Stimulated activated CD4-positive, alpha-beta T cell treated with anti-CD3 and anti-CD28 coated beads, Interleukin-1b, Interleukin-23, amount 100 ng/mL, for 48 hours (primary cell): ENCODE measurements at places on chromosomes 5 and 9.

DNA sequence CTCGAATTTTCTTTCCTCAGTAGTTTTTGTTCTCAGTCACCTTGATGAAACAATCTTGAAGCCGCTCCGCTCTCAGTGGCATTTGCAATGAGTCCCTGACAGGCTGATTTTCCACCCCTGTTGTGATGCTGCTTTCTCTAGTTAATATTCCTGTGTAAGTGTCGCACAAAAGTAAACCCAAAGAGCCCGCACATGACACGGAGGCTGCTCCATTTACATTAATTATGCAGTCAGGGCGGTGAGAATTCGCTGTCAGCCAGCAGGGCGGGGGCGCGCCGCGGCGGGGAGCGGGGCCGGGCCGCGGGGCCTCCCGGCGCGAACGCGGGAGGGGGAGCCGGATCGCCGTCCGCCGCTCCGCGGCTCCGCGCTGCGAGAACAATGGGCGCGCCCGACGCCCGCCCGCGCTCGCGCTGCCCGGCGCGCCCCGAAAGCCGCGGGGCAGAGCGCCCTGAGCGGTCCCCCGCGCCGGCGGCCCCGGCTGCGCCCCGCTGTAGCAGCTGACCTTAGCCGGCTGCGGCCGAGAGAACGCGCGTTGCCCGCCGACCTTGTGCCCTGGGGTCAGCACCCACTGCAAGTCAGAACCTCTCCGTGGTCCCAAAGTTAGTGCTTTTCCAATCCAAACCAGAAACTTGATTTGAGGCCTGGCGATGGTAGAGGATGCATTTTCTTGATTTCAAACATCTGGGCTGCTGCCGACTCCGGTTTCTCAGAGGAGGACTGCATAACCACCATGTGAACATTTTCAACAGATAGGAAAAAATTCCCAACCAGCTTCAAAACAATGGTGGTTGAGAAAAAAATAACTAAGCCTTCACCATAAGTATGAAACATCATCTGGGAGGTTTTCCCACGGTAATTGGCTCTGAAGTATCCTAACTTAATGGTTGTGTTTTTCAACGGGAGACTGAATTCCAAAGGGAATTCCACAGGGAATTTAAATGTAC is 142.6 kb downstream of the PBX3 start:
- DNase-seq, result peak; percentile 12

DNA sequence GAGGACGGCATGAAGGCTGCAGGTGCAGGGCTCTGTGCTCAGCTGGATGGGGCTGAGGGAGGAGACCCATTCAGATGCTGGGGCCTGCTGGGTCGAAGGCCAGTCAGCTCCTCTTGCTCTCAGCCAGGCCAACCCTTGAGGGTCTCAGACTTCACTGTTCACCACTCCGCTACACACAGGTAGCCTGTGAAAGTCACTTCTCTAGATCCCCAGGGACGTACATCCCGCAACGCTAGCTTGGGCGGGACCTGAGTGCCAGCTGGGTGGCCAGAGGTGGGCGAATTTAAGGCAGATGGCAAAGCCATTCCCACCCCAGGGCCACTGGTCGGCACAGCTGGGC is 42.2 kb upstream of the FCN1 start:
- no peak for DNase-seq

GRCh38 chr5:43274435-43275114 is 38.6 kb downstream of the HMGCS1 start:
- DNase-seq, result no peak

DNA sequence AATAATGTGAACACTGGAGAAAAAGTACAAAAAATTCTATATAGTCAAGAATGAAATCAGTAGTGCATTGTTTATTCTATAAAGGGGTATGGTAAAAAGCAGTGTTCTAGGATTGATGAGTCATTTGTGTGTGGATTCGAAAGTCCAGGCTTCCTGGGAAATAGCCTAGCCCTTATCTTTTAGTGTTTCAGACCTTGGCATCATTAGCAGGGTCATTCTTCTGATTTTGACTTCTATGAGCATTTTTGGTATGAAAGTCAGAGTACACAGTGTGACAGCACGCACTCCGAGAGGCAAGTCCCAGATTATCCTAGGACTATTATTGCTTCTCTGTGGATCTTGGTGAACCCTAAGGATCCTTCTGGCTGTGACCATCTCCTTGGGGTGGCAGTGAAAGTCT is 16.9 kb downstream of the PCSK5 start:
- DNase-seq, result no peak

DNA sequence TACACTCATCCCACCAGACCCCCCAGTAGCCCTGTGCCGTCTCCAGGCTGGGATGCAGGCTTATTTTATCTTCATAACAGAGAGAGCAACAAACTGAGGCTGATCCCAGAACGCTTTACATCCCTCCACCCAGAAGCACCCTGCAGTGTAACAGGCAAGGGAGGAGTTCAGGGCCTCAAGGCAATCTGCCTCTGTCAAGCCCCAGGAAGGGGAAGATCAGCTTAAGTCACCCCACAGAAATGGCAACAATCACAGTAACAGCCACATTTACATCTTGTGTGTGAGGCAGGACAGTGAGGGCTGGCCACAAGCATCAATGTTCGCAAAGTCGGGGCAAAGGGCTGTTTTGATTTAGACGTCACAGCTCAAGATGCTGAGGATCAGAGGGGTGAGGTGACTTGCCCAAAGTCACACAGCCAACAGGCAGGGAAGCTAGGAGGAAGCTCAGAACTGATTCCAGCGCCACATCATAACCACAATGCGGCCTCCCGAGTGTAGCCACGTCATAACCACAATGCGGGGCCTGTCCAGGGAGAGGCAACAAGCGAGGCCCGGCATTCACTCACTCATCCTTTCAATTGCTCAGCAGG is 14.4 kb downstream of the STK10 start:
- DNase-seq, result peak; percentile 90

- no peak for DNase-seq
Measured at GRCh38 chr9:86983620-86984259, 36.4 kb upstream of the GAS1 start.

GRCh38 chr9:121984726-121985402 is 108.2 kb downstream of the TTLL11 start:
- DNase-seq, result no peak

DNA sequence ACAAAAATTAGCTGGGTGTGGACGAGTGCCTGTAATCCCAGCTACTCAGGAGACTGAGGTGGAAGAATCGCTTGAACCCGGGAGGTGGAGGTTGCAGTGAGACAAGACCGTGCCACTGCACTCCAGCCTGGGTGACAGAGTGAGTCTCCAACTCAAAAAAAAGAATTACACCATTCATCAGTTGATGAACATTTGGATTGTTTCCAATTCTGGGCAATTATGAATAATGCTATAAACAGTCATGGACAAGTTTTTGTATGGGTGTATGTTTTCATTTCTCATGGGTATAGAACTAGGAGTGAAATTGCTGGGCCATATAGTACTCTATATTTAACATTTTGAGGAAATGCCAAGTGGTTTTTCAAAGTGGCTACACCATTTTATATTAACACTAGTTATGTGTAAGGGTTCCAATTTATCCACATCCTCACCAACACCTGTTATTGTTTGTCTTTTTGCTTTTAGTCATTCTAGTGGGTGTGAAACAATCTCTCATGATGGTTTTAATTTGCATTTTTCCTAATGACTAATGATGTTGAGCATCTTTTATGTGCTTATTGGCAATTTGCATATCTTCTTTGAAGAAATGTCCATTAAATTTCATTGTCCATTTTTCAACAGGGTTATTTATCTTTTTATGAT is 9.0 kb upstream of the CCDC125 start:
- no peak for DNase-seq

DNA sequence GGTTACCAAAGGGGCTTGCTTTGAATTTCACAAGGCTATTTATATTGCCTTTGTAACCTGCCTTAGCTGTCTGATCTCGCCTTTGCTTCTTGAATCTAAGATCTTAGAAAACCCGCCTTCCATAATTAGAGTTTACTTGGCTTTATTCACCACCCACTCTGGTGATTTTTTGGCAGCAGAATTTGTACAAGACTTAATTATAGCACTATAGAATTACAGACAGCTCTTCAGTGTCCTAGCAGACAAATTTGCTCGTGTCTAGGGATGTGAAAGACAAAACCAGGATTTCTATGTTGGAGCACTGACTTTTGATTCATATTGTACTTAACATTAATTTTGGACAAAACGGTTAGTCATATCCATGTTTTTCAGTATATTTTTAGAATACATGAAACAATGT is 306.6 kb downstream of the ADGRV1 start:
- DNase-seq, result no peak

DNA sequence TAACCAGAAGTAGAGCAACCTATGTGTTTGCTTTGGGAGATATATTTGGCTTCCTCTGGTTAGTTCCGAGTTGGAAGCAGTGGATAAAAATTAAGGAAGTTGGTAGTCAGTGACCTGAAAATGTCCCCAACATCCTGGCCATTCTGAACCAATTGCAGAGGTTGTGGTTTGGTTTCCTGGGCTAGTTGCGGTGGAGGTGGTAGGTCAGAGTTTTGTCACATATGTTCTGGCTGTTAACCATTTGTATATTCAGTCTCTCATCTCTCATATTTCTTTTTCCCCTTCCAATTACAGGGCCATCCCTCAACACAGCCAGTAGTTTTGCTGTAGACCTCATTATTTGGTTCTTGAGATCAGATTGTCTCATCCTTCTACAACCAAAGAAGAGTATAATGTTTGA is 1026.9 kb downstream of the PTPRD start:
- no peak for DNase-seq

GRCh38 chr5:73994963-73995362 is 369.0 kb downstream of the ARHGEF28 start:
- no peak for DNase-seq

- DNase-seq, result no peak
Measured at GRCh38 chr9:89719202-89719601, 114.4 kb downstream of the GADD45G start.

- DNase-seq, result no peak
Measured at GRCh38 chr5:72301557-72301956, 18.5 kb downstream of the MRPS27 start.

DNA sequence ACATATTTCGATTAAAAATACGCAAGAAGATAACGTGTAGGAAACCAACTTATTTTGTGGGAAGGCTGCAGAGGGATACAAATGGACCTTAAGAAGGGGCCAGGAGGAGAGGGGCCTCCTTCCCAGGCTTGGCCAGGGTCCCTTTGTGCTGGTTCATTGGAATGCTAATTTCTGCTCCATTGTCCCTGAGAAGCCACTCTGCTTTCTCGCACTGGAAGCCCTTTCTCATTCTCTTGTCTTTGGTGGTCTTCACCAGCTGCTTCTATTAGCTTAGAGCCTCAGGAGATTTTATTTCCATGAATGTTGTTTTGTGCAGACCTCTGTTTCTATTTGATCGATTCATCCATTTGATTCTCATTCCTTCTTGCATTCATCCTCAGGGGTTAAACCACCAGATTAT is 325.4 kb downstream of the TMEM38B start:
- no peak for DNase-seq

- no peak for DNase-seq
Measured at GRCh38 chr5:125154301-125155110, 408.1 kb upstream of the ZNF608 start.

DNA sequence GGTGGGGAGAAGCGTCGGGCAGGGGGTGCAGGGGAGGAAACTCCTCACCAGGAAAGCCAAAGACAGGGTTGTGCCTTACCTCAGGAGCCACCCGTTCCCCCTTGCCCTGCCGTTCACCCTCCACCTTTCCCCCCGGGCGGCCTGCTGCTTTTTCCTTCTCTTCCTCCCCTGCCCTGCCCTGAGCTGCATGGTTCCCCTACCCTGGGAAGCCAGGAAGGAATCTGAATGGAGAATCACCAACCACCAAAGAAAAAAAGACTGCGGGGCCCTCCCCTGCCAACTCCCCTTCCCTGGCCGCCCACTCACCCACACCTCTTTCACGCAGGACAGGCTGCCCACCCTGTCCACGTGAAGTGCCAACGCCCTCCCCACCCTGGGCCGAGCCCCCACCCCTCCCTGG is 820 bp upstream of the NFX1 start:
- peak; percentile 32 for DNase-seq

- DNase-seq, result no peak
Measured at GRCh38 chr9:100413839-100414420, 13.0 kb upstream of the MSANTD3 start.

DNA sequence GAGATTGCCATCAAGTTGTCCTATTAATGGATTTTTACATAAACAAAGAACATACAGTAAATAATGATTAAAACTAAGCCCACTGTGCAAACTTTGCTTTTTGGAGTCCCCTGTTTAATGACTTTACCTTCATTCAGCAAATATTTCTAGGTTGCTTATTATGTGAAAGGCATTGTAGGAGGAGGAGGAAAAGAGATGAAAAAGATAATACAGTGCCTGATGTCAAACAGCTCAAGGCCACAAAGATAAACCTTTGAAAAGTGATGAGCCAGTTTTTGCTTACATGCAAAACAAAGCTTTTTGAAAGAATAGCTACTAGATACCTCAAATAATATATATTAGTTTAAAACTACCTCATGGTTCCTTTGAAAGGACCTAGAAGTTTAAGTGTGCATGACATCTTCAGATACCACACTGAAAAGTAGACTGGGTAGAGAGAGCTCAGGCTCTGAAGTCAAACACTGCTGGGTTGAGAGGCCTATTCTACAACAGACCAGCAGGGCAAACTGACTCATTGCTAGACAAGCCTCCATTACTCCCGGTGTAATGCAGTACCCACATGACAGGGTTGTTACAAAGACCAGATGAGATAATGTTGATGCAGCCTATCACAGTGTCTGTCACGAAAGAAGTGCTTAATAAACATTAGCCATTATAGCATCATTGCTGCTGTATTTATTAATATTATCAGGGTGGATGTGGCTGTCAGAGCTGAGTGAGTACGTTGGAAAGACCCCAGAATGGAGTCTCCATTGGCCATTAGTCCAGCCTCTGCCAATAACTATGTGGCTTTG is 11.8 kb downstream of the DEPDC1B start:
- no peak for DNase-seq

DNA sequence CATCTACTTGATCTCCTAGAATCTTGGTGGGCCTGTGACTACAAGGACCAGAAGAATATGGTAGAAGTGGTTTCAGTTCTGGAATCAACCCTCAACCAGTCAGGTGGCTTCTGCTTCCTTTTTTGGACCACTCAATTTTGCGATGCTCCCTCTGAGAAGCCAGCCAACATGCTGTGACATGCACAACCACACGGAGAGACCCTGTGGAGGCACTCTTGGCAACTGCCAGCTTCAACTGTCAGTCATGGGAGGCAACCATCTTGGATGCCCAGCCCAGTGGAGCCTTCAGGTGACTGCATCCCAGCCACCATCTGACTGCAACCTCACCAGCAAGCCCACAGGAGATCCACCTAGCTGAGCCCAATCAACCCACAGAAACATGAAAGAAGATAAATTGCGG is 137.3 kb downstream of the FAM114A2 start:
- DNase-seq, result no peak

- no peak for DNase-seq
Measured at GRCh38 chr9:69483886-69484422, 158.9 kb downstream of the ENTREP1 start.

DNA sequence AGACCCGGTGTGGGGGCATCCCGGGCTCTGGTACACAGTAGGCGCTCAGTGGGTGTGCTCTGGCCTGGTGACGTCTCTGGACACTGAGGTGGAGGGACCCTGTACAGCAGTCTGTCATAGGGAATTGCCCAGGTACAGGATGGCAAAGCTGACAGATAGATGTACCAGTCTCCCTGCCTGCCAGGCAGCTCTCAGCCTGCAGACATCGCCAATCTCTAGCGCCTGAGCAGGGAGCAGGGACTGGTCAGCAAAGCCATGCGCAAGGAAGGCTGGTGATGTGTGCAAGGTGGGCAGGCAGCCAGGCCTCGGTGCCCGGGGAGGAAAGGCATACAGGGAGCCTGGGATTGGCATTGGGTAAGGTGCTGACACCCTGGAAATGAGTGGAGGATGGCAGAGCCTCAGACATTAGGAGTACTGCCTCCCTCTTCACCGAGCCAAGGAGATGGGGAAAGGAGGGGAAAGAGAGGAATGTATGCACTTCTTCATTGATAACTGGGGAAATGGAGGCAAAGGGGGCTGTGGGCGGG is 33.9 kb upstream of the BRD3 start:
- no peak for DNase-seq
